ENCODE measurements at places on chromosomes 13 and 19.

GRCh38 chr19:6424195-6424938 lies at the start of gene KHSRP:
TSS of gene KHSRP (minus strand) at chr19:6424811. CDS start at chr19:6424701, 110 bp downstream.
- peak; percentile 47 for DNase-seq

GRCh38 chr19:10651851-10652250 lies 2.3 kb upstream of the ILF3 start:
- no peak for DNase-seq

DNA sequence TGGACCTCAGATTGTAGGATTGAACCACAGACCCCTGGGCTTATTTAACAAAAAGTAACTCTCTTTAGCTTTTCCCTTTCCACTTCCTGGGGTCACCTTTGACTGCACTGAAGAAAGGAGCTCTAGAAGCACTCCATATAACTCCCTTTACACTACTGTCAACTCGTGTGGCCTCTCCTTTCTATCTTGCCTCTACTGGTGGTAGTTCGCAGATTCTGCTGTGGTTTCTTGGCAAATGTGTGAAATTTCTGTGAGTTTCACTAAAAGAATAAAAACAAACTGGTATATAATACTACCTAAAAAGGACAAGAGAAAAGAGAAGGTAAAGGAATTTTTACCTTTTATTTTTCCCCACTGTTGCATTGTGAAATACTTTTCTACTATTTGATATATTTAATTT lies 1298.1 kb downstream of the PCDH9 start:
- no peak for DNase-seq

DNA sequence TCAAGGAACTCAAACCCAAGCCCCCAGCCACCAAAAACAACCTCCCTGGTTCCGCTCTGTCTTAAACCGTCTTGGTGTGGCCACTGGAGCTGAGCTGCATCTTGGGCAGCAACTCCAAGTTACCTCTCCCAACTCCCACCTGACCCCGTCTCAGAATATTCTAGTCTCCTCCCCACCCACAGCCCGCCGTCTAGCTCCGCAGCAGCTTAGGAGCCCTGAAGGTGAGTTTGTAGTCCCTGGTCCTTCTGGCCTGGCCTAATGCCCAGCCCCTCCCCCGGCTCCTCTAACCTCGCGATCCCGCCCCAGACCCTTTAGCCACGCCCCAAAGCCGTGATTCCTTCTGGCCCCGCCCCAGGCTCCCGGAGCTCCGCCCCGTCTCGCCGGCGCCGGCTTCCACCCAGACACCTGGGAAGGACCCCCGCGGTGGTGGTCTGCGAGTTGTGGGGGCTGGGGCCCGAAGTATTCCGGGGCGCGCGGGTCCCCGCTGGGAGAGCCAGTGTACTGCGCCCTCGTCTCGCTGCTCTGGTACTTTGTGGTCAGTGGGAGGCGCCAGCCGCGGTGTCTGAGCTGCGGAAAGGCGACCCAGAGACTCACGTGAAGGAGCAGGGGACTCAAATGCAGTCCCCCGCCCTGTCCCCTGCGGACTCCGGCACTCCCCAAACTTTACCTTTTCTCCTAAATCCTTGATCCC lies 2.5 kb upstream of the LHB start:
- peak; percentile 88 for DNase-seq

GRCh38 chr19:49690656-49691242 lies at the start of gene CPT1C:
TSS of gene CPT1C (plus strand) at chr19:49691116. CDS start at chr19:49692253, 1,137 bp downstream.
- DNase-seq = peak; percentile 88

- DNase-seq = peak; percentile 90
Measured at GRCh38 chr19:10602330-10603083, 15.4 kb upstream of the AP1M2 start.

DNA sequence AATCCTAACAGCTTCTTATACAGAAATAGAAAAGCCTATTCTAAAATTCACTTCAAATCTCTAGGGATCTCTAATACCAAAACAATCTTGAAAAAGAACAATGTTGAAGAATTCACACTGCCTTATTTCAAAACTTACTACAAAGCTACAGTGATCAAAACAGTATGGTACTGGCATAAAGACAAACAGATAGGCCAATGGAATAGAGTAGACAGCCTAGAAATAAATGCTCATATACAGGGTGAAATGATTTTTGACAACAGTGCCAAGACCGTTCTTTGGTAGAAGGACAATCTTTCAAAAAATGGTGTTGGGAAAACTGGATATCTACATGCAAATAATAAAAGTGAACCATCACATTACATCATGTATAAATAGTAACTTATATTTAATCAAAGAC lies 11.8 kb upstream of the ZNF563 start:
- no peak for DNase-seq

- no peak for DNase-seq
Measured at GRCh38 chr19:19626516-19627472, 1.2 kb downstream of the LPAR2 start.

DNA sequence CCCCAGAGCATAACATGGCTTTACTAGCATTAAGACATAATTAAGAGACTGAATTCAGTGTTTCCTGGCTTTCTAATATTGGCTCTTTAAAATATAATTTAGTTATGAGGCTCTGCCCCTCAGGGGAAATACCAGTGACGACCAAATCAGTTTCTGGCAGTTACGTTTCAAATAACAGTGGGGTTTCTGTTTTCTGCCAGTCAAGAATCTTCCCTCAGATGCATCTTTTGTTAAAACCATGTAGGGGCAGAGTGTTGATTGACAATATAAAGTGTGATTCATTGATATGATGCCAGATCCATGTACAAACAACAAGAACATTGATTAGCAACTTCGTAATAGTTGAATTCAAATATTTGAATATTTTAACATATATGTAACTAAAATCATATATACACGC lies 1169.7 kb downstream of the DIAPH3 start:
- DNase-seq = peak; percentile 49

DNA sequence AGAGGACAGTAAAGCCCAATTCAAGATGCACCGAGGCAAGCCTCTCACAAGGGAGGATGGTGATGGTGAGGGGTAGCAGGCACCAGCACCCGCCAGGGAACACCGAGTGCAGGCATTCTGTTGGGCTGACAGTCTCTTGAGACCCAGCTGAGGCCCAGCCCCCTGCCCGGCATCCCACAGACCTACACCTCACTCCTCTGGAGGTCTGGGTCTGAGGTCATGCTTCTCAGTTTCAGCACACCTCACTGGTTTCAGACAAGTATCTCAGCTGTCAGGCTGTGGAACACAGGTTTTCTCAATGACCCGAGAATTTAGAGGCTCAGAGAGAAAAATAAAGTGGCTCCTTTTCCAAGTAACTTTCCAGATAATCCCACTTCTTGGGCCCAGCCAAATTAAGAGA lies 27.7 kb upstream of the EPHX3 start:
- DNase-seq = no peak

GRCh38 chr19:50897191-50897607 lies 14.0 kb downstream of the KLK4 start:
- DNase-seq = no peak

- DNase-seq = peak; percentile 47
Measured at GRCh38 chr19:46660551-46661019, 397 bp downstream of the DACT3 start.

GRCh38 chr13:103694471-103694870 lies 628.3 kb upstream of the SLC10A2 start:
- DNase-seq = peak; percentile 75

DNA sequence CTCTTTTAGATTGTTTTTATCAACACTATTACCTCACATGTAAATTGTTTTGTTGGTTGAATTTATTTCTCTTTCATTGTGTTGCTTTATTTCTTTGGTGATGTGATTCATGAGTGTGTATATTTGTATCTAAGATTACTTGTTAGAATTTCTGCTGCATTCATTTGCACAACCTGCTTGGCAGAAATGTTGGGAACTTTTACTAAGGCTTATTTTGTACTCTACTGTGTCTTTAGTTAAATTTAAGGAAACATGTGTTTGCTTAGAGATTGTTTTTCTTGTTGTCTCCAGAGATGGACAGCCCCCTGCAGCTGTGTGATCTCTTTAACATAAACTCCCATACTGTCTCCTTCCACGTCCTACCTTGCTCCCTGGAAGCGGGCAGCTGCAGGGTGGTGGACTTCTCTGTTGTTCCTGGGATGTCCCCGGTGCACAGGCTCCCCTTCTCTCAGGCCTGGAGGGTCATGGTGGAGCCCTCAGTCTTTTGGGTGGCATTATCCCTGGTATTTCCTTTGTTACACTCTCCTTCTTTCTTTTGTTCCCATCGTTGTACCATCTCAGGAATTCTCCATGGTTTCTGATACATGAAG lies 212.0 kb upstream of the SPRY2 start:
- DNase-seq = no peak

DNA sequence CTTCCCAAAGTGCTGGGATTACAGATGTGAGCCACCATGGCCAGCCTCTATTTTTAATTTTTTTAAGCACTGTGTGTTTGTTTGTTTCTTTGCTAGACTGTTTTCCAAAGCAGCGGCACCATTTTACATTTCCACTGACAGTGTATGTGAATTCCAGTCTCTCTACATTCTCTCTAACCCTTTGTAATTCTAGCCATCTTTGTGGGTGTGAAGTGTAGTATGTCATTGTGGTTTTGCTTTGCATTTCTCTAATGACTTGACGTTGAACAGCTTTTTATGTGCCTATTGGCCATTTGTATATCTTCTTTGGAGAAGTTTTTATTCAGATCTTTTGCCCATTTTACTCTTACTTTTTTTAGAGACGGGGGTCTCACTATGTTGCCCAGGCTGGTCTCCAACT lies 11.6 kb downstream of the PNPLA6 start:
- DNase-seq = no peak

GRCh38 chr19:35044317-35045117 lies 3.0 kb downstream of the HPN start:
- peak; percentile 50 for DNase-seq

- DNase-seq = no peak
Measured at GRCh38 chr13:77429320-77430142, 102.6 kb upstream of the MYCBP2 start.

DNA sequence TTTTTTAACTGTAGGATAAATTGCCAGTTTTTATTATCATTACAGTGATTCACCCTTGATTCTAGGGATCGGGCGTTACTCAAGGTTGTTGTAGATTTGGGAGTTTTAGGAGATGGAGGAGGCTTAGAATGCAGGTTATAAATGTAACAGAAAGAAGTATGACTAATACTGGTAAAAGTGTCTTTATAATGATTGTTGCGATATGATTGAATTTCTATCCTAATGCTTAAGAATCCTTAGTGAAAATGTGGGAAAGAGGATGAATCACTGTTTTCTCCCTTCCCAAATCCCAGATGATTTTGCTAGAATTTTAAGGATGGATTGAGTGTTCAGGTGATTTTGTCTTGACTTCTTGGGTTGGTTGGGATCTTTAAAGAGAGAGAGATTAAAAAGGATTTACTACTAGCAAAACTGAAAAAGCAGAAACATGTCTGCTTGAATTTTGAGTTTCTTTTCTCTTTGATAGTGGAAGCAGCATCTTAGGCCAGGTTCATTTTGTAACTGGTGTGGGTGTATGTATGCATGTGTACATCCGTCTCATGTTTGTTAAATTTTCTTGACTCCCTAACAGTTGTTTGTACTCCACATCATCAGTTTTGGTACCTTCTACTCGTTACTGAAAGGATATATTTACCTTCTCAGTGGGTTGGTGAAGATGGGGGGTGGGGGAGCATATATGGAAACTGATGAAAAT lies 25.9 kb downstream of the ARHGAP35 start:
- no peak for DNase-seq

- no peak for DNase-seq
Measured at GRCh38 chr13:36887758-36888521, 32.1 kb downstream of the SMAD9 start.

DNA sequence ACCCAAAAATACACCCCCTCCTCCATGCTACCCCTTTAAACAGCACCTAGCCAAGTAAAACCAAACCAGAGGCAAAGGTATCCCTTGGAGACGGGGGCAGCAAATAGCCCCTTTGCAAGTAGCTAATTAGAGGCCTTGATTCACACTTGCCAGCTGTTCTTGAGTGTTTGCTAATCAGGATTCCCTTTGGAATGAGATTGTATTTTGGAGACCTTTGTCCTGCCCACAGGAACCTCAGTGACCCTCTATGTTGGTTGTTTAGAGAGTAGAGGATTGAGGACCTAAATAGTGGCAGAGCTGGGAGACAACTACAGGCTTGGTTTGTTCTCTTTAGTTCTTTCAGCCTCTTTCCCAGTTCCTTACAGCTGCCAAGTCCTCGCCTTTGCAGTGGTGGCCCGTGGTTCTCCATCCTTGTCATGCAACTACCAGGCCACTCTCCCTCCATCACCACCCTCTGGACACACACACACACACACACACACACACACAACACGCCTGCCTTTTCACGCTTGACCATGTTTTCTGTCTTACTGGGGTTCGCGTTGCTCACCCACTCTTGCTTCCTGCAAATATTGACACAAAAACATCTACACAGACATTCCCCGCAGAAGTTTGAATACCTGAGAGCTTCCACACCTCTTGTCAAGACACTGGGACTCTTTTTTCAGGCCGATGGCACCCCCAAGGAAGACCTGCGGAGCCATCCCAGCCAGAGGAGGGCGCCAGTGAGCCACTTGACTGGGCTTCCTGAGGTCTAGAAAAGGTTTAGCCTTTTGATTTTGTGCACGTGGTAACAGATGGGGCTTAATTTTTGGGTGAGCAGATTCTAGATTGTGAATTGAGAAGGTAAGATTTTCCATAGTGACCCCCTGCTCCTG lies 80.0 kb upstream of the GPR183 start:
- DNase-seq = peak; percentile 55

DNA sequence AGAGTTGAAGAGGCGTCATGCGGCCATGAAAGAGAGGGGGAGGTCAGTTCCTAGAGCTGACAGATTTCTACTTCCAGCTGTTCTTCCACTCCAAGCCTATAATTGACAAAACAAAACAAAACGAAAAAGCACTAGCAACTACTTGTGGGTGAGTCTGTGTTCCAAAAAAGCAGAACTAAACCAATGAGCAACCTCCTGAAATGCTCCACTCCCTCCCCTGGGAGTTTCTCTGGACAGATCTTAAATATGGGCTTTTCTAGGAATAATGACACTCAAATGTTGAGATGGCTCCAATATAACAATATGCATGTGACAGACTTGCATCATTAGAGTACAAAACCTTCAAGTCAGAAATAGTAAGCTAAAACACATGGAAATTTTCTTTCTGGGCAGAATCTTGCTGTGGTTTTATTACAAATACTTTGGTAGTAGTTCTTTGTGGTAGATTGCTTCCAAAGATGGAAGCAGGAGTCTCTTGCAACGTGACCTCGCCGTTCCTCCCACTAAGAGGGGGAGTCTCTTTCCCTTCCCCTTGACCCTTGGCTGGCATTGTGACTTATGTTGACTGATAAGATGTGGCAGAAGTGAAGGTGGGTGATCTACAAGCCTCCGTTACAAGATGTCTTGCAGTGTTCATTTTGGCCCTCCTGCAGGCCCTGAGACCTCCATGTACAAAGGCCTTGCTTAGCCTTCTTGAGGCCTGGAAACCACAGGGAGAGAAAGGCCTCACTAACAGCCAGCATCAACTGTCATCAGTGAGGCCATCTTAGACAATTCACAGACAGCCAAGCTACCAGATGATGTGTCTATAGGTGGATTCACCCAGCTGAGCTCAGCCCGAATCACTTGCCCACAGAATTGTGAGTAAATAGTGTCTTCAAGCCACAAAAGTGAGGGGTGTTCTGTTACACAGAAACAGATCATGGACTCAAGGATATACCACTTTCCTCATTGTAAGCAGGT lies 173.1 kb upstream of the RFC3 start:
- no peak for DNase-seq

Data from BE2C (cell line).